Natural killer cell treated with Interleukin-12 subunit alpha and Interleukin-12 subunit beta and Interleukin-15 and Interleukin-18, amount 100 ng/mL, for 72 hours (primary cell): ENCODE measurements at places on chromosomes 1 and 21. TPM values are rescaled to one million over a fixed set of nuclear protein-coding genes. Genes with fewer than 3 reads are reported as not detected.

The WNT4 gene
- total RNA-seq = not detected

The OLFML3 gene
- total RNA-seq = 1.2 TPM

The OR6Y1 gene
- not detected for total RNA-seq

The KCNN3 gene
- 0.08 TPM for total RNA-seq

The WNT3A gene
- total RNA-seq = not detected

The SIPA1L2 gene
- 2.4 TPM for total RNA-seq

The ZNF695 gene
- 1.2 TPM for total RNA-seq

The CD1E gene
- total RNA-seq = not detected

The ELAVL4 gene
- total RNA-seq = not detected

The ADGRB2 gene
- not detected for total RNA-seq

The SPTA1 gene
- 0.43 TPM for total RNA-seq

The MYCL gene
- 0.36 TPM for total RNA-seq

The LCE1C gene
- not detected for total RNA-seq

The RPE65 gene
- total RNA-seq = not detected

The CACHD1 gene
- 0.14 TPM for total RNA-seq

The ACKR1 gene
- not detected for total RNA-seq

The HOOK1 gene
- total RNA-seq = 2.6 TPM

The C1orf105 gene
- total RNA-seq = not detected

The FCGR1A gene
- total RNA-seq = 0.93 TPM

The KCNJ10 gene
- not detected for total RNA-seq

The SLC1A7 gene
- total RNA-seq = 1.1 TPM

The GPR89A gene
- 42.9 TPM for total RNA-seq

The BEND5 gene
- total RNA-seq = 3.7 TPM

The KRTCAP2 gene
- 149 TPM for total RNA-seq

The AMY1A gene
- total RNA-seq = not detected

The SLAMF9 gene
- not detected for total RNA-seq

The ANKRD45 gene
- total RNA-seq = not detected
